Suppressor macrophage (primary cell): ENCODE measurements at places on chromosomes 1 and 21.

GRCh38 chr1:4658643-4659628, 4.5 kb downstream of the AJAP1 start:
- DNase-seq, result no peak

GRCh38 chr1:19643602-19644394, at the start of gene NBL1:
Gene NBL1 (plus strand): TSS chr1:19644311. CDS start chr1:19655031, 10,720 bp downstream.
- DNase-seq, result peak; percentile 84

- no peak for DNase-seq
Measured at GRCh38 chr21:28943631-28944030, 49.0 kb downstream of the LTN1 start.

DNA sequence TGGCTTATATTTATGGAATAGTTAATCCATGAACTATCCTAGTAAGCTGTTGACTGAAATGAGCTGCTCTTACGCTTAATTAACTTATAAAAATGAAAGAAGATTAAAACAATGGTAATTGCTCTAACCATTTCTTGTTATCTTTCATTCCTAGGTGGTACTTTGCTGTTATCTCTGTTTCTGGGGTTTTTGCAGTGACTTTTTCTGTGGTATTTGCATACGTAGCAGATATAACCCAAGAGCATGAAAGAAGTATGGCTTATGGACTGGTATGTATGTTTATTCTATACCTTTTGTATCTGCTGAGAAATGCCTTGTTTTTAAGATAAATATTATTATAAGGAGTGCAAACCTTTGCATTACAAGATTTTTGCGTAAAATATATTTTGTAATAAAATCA, 71.0 kb downstream of the SASS6 start:
- DNase-seq, result no peak

DNA sequence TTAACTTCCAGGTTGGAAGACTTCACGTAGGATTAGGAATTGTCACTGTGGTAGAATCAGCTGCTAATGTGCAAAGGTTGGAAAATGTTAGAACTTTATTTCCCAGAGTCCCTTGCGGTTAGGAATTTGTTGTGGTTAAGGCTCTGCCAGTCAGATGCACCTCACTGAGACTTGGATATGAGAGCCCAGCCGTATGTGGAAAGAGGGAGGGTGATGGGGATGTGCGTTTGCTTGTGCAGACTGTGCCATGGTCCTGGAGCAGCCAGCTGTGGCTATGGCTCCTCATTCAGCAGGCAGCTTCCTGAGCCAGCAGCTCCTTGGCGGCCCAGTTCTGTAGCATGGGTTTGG, 12.5 kb downstream of the S100A10 start:
- no peak for DNase-seq

- no peak for DNase-seq
Measured at GRCh38 chr1:207987164-207987563, 76.2 kb upstream of the CD34 start.

DNA sequence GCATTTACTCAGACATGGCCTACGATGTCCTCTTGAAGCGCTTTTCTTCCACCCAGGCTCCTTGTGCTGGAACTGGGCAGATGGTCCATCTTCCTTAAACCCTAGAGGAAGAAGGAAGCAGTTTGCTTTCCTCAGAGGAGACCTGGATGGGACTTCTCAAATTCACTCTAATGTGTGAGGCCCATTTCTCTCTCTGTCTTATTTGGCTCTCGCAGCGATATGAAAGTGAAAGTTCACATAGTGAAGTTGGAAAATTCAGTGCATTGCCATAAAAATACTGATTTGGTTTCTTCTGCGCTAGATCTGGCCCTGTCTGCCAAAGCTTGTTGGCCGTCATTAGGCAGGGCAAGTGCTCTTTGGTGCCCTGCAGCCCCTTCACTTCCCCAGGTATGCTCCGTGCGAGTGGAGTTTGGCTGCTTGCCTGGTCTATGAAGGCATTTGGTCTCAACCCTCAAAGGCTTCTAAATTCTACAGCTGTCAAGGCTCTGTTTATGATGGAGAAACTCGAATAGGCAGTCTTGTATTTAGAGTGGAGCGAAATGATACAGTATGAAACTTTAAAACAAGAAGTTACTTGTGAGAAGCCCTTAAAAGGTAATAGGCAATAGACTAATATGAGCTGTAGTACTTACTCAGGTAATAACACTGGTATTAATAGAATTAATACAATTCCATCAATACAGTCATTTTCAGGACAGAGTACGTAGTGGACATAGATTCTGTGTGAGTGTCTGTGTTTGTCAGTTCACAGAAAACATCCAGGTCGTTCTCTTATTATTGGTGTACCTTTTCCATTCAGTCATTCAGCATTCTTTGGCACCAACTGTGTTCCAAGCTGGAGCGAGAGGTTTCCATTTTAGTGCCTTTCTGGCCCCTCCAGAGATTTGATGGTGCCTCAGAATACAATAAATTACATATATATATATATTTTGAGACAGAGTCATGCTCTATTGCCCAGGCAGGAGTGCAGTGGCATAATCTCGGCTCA, 20.5 kb downstream of the SZRD1 start:
- DNase-seq, result peak; percentile 71

GRCh38 chr1:206506405-206507283, 687 bp upstream of the RASSF5 start:
- DNase-seq, result peak; percentile 66

DNA sequence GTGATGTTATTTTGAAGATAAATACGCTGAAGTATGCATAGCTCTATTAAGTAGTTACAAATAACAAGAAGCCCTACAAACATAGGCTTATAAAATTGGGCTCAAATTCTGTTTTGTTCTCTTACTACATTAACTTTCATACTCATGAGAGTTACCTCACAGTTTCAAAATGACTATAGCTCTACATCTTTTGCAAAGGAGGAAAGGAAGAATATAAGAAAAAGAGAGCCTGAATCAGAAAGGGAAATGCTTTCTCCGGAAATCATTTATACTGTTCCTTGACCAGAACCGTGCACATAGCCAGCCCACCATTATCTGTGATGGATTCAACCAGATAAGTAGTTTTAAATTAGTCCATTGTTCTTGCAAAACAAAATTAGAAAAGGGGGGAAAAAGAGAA, 1252.1 kb downstream of the NCAM2 start:
- DNase-seq, result no peak

DNA sequence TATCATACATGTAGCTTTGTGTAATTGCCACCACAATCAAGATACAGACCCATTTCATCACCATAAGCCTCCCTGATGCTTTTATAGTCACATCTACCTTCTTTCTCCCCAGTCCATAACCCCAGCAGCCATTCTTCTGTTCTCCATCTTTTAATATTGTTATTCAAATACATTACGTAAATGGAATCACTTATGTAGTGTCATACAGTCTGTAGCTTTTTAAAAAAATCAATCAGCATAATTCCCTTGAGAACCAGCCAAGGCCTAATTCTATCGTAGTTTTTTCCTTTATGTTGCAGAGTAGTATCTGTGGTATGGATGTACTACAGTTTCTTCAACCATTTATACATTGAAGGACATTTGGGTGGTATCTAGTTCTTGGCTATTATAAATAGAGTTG, 31.6 kb upstream of the WDR26 start:
- no peak for DNase-seq

DNA sequence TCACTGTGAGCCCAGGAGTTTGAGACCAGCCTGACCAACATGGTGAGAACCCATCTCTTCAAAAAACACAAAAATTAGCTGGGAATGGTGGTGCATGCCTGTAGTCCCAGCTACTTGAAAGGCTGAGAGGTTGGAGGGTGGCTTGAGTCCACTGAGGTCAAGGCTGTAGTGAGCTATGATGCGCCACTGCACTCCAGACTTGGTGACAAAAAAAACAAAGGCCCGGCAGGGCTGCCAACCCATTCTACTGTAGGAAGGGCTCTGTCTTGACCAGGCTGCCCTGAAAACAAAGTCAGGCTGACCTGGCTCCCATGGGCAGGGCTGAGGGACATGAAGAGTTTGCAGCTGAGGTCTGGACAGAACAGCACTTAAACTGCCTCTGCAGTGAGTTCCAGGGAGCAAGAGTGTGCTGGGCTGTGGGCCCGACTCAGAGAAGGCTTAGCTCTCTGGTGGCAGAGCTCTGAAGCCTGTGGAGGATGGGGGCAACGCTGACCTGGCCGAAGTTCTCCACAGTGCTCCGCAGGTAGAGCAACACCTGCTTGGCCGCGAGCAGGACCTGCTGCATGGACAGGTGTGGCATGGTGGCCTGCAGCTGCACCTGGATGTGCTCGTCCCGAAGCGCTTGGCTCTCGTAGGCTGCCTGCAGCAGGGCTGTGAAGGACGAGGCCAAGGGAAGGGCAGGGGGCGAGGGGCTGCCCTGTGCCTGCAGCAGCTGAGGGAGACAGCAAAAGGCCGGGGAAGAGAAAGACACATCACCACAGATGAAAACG, 42.4 kb downstream of the URB1 start:
- no peak for DNase-seq

GRCh38 chr1:201346337-201346939, 31.0 kb downstream of the TNNT2 start:
- peak; percentile 63 for DNase-seq

GRCh38 chr1:53725238-53725689, 13.7 kb downstream of the GLIS1 start:
- DNase-seq, result no peak

DNA sequence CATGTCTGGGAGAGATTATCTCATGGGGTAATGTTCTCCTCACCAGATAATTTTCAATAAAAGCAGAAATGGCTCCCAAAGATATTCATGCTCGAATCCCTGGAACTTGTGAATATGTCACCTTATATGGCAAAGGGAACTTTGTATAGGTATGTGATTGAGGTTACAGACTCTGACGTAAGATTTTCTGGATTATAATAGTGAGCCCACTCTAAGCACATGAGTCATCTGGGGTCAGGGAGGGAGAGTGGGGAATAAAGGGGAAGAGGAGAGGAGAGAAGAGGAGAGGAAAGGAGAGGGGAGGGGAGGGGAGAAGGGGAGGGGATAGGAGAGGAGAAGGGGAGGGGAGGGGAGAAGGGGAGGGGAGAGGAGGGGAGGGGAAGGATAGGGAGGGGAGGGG, 1193.9 kb downstream of the PLA2G4A start:
- no peak for DNase-seq
